Skin of body (tissue), 3 donors: ENCODE measurements at places on chromosomes 3 and 15.

- no peak for DNase-seq
Observed at GRCh38 chr15:93173369-93173768, 84.4 kb upstream of the RGMA start.

DNA sequence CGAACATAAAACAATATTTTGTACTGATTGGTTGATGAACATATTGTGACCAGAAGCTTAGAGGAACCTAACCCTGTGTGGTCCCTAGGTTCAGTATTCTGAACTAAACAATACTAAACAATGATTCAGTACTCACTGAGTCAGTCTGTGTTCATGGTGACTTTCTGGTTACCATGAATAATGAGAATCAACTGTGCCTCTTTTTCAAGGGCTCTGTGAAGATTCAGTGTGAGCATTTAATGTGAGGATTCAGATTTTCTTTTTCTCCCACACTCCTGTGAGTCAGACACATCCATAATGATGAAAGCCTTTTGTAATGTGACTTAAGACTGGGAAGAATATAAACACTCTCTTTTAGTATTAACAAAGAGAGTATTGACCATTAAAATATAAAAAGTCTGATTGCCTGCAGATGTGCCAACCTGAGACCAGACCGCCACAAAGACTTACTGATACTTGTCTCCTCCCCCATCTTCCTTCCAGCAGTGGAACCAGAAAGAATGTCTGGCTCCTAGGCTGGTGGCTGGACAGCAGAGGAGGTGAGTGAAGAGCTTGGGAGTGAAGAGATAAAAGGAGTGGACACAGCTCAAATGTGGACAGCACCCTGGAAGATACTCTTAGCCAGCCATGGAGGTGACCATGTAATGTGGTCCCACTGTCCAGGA, 17.6 kb upstream of the ACTL6A start:
- DNase-seq: no peak

DNA sequence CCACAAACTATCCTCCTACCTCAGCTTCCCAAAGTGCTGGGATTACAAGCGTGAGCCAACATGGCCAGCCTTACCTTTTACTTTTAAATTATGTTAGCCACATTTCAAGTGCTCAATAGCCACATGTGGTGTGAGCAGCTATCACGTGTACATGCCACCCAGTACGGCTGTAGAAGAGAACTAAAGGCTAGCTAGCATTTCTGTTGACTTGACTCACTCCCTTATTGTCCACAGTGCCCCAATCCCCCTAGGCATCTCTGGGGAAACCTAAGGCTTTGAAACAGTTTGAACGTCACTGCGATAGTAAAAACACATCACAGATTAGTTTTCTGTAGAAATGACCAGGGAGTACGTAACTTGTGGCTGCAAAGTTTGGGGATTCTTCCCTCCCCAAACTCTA, 12.0 kb downstream of the C15orf40 start:
- DNase-seq: no peak

GRCh38 chr15:64044300-64045100, 1.8 kb downstream of the DAPK2 start:
- no peak for DNase-seq

DNA sequence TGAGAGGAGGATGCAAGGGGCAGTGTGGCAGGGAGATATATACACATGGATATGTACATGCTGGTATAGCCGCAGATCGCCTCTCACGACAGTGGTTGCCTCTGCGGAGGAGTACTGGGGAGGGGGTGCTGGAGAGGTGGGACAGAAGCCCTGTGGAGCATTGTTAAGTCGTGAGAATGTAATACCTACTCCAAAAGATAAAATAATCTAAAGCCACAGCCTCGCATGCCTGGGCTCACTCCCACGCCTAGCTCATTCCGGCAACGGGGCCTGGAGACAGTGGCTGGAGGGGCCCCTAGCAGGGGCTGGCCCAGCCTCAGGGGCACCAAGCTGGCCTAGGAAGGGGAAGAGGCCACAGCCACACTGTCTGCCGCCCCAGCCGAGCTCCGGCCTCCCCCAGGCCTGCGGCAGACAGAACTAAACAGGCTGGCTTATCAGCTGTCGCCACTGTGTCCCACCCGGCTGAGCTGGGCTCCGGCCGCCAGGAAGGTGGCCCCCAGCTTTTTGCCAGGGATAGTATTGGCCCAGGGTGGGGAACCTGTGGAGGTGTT, 65.1 kb upstream of the LCTL start:
- DNase-seq: no peak

- DNase-seq: no peak
Observed at GRCh38 chr3:54309601-54310000, 187.2 kb downstream of the CACNA2D3 start.

GRCh38 chr3:179526989-179527391, 35.7 kb upstream of the ACTL6A start:
- DNase-seq: peak; percentile 96

DNA sequence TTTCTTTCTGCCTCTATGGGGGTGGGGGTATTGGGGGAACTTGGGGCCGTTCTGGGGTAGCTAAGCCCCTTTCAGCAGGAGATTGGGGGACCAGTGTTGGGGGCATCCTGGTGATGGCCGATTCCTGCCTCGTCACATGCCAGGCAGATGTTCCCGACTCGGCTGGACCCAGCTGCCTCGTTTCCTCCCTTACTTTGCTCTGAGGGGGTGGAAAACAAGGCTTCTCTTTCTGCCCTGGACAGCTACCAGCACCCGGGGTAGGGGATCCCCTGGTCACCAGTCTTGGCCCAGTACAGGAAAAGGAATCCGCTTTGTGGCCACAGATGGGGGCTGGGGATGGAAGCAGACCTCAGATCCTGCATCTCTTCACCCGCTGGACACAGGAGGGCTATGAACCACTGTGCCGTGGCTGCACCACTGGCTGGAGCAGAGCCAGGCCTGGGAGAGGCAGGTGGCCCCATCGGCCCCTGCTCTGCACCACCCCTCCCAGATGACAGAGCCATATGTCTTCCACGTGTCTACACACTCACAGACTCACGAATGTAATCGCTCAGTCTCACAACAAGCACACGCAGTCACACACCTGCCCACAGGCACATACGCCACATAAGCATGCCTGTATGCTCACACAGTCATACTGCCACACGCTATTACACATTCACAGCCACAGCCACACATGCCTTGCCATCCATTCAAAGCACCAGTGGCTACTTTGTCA, 12.4 kb downstream of the SNX33 start:
- DNase-seq: no peak

DNA sequence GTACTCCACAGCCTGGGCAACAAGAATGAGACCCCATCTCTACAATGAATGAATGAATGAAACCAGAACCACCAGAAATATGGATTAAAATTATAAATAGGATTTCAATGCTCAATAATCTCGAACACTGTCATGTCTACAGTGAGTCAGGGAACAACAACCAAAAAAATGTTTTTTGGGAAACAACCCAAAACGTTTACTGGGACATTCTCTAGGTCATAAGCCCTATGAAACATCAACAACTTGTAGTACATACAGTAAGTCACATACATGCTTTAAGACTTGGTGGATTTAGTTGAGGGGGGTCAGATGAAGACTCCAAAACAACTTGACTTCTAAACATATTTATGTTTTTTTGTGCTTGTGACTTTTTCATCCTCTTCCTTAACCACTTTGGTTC, 511.2 kb downstream of the FOXP1 start:
- DNase-seq: no peak

GRCh38 chr3:72657666-72658065, 190.6 kb downstream of the SHQ1 start:
- DNase-seq: no peak

GRCh38 chr3:64717872-64718613, 30.2 kb upstream of the ADAMTS9 start:
- no peak for DNase-seq

DNA sequence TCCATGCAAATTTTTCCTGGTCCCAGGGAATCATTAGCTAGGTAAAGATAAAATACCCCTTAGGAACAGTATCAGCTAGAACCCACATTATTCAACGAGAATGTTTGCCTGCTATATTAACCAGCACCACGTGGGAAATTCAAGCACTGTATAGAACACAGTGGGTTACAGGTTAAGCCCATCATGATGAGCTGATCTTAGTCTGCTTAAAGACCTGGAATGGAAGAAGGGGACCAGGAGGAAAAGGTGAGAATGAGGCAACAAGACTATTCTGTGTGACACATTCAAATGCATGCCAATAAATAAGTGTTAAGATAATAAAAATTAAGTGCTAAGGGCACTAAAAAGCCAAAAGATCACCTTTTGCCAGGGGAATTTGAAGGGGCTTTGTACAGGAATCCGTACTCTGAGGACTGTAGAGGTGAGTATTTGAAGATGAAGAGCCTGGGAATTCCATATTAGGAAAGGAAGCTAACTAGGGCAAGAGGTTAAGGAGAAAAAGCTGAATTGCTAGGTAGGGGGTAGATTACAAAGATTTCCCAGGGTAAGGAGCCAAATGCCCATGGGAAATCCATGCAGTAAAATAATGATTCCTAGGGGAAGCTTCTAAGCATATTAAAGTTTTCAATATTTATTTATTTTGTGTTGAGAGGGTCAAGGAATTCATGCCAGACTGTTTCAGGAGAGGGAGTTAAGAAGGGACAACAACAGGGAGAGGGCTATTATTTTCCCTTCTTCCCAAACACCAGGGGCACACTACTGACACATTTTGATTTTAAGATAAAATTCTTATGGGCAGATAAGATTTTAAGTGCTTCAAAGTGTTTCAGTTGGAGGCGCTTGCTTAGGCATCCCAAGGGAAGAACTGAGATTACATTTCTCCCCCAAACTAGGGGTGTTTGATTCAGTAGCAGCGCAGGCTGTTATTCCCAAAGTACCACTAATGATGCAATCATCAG, 2.3 kb upstream of the MED12L start:
- DNase-seq: no peak

DNA sequence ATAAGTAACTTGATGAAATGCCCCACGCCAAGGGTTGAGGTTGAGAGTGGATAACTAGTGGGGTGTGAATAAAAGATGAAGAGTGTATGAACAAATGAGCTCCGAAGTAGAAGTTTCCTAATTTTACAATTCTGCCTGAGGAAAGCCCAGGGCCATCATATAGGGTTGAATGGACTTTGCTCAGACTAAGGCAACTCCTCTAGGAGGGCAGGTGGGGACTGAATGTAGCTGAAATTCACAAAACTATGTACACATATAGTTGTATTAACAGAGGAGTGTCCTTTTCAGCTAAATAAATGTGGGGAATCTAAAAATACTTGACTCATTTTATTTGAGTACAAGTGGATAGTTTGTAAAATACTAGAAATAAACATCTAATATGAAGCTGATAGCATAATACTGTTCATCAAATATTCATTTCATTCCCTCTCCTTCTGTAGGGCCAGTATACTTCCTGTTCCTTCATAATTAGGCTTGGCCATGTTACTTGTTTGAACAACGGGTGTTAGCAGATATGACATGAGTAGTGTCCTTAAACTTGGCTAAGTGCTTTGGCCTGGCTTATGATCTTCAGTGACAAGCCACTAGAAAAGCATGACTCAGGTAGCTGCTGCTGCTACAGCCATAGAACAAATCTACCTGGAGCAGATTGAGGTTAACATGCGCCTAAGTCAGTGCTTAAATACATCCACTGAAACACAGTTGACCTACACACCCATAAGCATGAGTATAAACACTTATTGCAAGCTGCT, 26.5 kb downstream of the PLSCR1 start:
- no peak for DNase-seq

- no peak for DNase-seq
Observed at GRCh38 chr3:4827767-4828166, 151.5 kb upstream of the BHLHE40 start.

DNA sequence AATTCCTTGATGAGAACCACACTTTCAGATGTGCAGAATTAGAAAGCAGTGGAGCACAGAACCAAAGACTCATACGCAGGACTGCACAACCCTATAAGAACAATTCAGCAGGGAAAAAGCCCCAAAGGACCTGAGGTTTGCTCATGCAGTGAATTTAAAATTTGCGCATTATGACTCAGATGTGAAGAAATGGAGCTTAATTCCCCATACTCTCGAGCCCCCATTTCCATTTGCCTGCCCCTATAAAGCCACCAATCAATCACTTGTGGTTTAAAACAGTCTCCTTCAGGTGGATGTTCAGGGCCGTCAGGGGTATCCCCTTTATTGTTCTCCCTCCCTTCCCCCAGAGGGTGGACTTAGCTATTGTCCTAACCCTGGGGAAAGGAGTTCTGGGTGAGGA, 221.2 kb downstream of the IGSF11 start:
- DNase-seq: no peak

GRCh38 chr3:106299300-106300098, 430.7 kb upstream of the CBLB start:
- DNase-seq: no peak

DNA sequence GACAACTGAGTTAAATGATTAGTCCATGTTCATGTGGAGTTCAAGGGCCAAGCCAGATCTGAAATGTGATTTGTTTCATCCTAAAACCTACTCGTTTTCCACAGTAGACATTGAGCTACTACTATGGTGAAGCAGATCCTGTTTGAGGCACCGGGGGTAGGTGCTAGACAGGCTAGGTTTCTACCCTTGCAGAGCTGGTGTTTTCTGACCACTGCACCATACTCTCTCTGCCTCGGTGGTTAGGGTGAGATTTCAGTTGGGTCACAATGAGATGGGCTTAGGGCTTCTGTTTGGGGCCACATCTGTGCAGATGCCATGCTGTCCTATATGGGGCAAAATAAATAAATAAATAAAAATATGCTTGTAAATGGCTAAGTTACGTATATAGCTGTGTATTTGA, 99.3 kb downstream of the OXNAD1 start:
- no peak for DNase-seq

- DNase-seq: peak; percentile 60
Observed at GRCh38 chr3:48247401-48247811, 6.5 kb downstream of the ZNF589 start.

DNA sequence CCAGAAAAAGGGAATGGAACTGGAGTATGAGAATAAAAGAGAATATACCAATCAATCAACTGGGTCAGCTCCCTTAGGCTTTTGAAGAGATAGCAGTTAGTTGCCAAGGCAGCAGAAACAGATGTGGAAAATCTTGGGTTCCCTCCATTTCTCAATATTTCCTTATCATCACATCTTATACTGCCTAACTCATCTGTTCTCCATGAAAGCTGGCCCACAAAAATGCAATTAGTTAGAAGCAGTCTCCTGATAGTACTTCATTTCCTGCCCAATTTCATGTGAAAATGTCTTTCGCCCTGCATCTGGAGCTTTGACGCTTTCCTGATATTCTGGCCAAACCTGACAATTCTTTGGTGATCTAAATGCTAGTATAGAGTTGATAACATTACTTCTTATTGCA, 30.1 kb upstream of the SPTSSB start:
- peak; percentile 89 for DNase-seq
